CD4-positive, alpha-beta T cell treated with Interleukin-6 at 100 ng/mL for 8 hours (primary cell): ENCODE measurements at places on chromosomes 16 and 17.

GRCh38 chr16:11140098-11140375 lies 116.0 kb downstream of the SOCS1 start:
- DNase-seq = peak; percentile 46

GRCh38 chr17:45845376-45846185 lies 900 bp downstream of the SPPL2C start:
- DNase-seq = no peak

DNA sequence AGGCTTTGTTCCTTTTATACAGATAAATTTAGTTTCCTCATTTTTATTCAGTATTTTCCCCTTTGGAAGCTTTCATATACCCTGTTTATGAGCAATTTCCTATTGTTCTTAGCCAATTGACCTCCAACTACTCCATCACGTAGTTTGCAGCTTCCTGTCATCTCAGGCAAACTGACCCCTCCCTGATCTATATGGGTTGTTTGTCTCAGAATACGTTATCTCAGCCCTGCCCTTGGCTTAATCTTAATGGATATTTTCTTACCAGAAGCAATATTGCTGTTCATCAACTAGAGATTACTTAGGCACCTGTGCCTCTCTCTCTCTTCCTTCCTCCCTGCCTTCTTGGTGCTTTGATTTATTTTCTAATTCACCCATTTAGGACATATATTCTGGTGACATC lies 81.2 kb downstream of the ZNF18 start:
- DNase-seq = no peak

- no peak for DNase-seq
Measured at GRCh38 chr17:3982113-3982512, 17.9 kb upstream of the ATP2A3 start.
